ENCODE measurements at places on chromosomes 1 and 21.

- DNase-seq = no peak
Observed at GRCh38 chr1:245388687-245389086, 233.9 kb downstream of the KIF26B start.

- DNase-seq = no peak
Observed at GRCh38 chr1:89553157-89553556, 28.5 kb downstream of the LRRC8B start.

DNA sequence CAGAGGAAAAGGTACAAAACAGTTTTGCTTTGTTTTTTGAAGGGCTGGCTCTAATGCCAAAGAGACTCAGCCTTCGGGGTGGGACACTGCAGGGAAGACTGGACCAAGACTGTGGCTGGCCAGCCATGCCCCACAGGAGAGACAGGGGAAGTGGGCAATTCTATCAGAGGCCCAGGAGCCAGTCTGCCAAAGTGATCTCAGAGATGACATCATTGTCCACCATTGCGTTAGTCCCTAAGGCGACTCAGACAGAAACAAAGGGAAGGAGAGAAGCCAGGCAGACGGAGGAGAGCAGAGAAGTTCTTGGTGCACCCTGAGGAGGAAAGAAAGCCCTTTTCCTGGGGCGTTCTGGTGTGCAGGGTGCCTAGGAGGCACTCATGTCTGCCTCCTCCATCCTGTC, 26.4 kb downstream of the OPTC start:
- no peak for DNase-seq

DNA sequence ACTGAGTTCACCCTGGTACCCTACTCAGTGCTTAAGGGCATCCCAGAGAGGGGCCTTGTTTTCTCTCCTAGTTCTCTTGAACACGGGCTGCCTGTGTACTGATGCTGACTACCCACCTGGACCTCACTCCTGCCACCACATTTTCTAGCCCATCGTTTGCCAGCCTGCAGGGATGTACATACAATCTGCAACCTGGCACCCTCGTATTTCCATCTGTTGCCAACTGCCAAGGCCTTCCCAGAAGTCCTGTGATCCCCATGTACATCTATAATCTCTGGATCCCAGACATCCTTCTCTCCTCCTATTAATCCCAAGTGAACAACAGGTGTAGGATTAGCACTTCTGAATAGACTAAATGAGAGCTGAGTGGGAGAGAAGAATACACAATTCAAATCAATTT, 212.0 kb downstream of the SLC45A1 start:
- DNase-seq = no peak

GRCh38 chr21:38266732-38267131, 9.9 kb downstream of the KCNJ15 start:
- DNase-seq = no peak

- no peak for DNase-seq
Observed at GRCh38 chr1:14529475-14529874, 69.0 kb upstream of the KAZN start.

GRCh38 chr1:10980094-10980577, 32.3 kb upstream of the TARDBP start:
- DNase-seq = peak; percentile 91

DNA sequence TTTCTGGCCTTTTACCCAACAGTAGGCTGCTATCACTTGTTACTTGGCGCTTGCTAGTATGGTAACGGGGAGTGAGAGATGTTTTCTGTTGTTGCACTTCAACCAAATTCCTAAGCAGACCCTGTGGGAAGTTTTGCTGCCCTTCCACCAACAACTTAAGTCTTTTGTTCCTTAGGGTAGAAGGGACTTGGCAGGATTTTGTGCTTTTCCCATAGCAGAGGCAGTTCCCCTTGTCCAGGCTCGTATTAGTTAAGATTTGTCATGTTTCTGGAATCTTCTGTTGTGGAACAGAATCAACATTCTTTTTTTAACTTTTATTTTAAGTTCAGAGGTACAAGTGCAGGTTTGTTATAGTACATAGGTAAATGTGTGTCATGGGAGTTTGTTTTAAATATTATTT, 73.2 kb upstream of the SGIP1 start:
- no peak for DNase-seq

All from head of caudate nucleus (tissue), 42 donors.